Activated CD8-positive, alpha-beta T cell treated with anti-CD3 and anti-CD28 coated beads for 36 hours (primary cell): ENCODE measurements at places on chromosomes 16 and 17. TPM values are rescaled to one million over a fixed set of nuclear protein-coding genes. Genes with fewer than 3 reads are reported as not detected.

DNA sequence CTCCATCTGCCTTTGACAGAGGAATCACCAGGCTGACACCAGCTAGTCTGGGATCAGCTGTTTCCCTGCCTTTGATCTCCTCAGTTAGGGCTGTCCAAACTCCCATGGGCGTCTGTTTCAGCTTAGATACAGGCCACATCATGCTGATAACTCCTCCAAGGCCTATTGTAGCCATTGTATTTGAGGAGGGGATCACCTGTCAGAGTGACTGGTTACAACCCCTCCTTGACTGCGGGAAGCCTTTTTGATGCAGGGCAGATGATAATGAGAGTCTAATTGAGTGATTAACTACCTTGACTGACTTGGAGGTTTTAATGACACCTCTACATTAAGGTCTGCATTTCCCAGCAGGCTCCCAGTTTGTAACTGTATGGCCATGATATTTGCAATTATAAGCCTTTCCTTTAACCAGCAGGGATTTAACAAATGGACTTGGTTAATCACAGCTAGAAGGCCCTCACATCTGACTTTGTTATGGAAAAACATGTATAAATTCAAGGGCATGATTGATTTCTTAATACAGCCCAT is 863.5 kb downstream of the KCNJ2 start:
- H3K27me3 ChIP-seq, result no peaks in the 10 kb centered on the region
- peaks cover 1% of the 10 kb centered on the region for H3K36me3 ChIP-seq
- no peak overlapping the region for H3K4me3 ChIP-seq
- H3K4me1 ChIP-seq, result no peaks in the 10 kb centered on the region
- no peak for DNase-seq
- H3K27ac ChIP-seq, result no peak overlapping the region

- no peak overlapping the region for H3K27ac ChIP-seq
- H3K27me3 ChIP-seq, result no peaks in the 10 kb centered on the region
- H3K4me3 ChIP-seq, result no peak overlapping the region
- peaks cover 37% of the 10 kb centered on the region for H3K36me3 ChIP-seq
Observed at GRCh38 chr16:50332599-50332998, 36.2 kb downstream of the BRD7 start.

Gene SLC35G6
- not detected for total RNA-seq

Gene EFTUD2
- 207 TPM for total RNA-seq

GRCh38 chr16:482468-483185 is 44.9 kb upstream of the CAPN15 start:
- H3K36me3 ChIP-seq, result no peaks in the 10 kb centered on the region
- DNase-seq, result no peak
- H3K27ac ChIP-seq, result no peak overlapping the region
- H3K27me3 ChIP-seq, result no peaks in the 10 kb centered on the region
- H3K4me3 ChIP-seq, result no peak overlapping the region

DNA sequence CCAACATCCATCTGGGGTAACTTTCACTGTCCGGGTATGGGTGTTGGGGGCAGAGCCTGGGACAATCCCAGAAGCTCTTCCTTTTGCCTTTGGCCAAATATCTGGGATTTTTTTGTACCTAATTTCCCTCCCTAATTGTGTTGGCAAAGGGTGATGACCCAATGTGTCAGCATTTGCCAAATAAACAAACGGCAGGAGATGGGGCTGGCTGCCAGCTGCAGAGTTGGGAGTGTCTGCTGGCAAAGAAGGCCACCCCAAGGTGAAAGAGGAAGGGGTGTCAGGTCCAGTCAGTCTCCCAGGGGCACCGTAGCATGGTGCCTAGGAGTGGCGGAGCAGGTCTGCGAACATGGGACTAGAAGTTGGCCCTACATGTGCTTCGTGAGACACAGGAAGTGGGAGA is 73.0 kb downstream of the SLC6A2 start:
- no peaks in the 10 kb centered on the region for H3K36me3 ChIP-seq
- H3K4me1 ChIP-seq, result no peaks in the 10 kb centered on the region
- H3K27me3 ChIP-seq, result peaks cover 3% of the 10 kb centered on the region
- no peak overlapping the region for H3K4me3 ChIP-seq
- H3K27ac ChIP-seq, result no peak overlapping the region
- no peak for DNase-seq

Gene TEKT5
- 0.16 TPM for total RNA-seq

GRCh38 chr17:70871180-70871818 is 702.0 kb downstream of the KCNJ2 start:
- no peak overlapping the region for H3K27ac ChIP-seq
- no peaks in the 10 kb centered on the region for H3K4me1 ChIP-seq
- no peak overlapping the region for H3K4me3 ChIP-seq

DNA sequence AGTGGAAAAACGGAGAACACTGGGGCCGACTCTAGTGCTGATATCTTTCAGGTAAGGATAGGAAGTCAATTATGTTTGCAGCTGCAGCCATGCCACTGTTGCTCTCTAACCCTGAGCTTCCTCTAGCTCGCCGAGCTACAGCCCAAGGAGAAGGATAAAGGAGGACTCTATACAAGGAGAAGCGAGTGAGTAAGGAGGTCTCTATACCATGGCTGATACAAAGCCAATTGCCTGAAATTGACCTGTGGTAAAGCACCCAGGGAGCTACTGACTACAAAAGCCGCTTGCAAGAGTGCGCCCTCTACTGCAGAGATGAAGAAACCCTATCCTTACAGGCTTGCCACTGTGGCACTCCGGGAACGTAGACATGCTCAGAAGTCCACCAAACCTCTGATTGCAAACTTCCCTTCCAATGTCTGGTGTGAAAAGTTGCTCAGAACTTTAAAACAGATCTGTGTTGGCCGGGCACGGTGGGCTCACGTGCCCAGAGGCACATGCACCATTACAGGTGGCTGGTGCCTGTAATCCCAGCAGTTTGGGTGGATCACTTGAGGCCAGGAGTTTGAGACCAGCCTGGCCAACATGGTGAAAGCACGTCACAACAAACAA is 10.8 kb upstream of the SLC46A1 start:
- peaks cover 4% of the 10 kb centered on the region for H3K27me3 ChIP-seq
- no peak overlapping the region for H3K4me3 ChIP-seq
- DNase-seq, result peak; percentile 72
- no peaks in the 10 kb centered on the region for H3K36me3 ChIP-seq
- no peak overlapping the region for H3K27ac ChIP-seq

GRCh38 chr17:82400206-82400605 is 17.9 kb upstream of the HEXD start:
- no peaks in the 10 kb centered on the region for H3K27me3 ChIP-seq
- no peak overlapping the region for H3K4me3 ChIP-seq
- no peak for DNase-seq
- H3K4me1 ChIP-seq, result peaks cover 11% of the 10 kb centered on the region
- peaks cover 14% of the 10 kb centered on the region for H3K36me3 ChIP-seq
- H3K27ac ChIP-seq, result no peak overlapping the region

DNA sequence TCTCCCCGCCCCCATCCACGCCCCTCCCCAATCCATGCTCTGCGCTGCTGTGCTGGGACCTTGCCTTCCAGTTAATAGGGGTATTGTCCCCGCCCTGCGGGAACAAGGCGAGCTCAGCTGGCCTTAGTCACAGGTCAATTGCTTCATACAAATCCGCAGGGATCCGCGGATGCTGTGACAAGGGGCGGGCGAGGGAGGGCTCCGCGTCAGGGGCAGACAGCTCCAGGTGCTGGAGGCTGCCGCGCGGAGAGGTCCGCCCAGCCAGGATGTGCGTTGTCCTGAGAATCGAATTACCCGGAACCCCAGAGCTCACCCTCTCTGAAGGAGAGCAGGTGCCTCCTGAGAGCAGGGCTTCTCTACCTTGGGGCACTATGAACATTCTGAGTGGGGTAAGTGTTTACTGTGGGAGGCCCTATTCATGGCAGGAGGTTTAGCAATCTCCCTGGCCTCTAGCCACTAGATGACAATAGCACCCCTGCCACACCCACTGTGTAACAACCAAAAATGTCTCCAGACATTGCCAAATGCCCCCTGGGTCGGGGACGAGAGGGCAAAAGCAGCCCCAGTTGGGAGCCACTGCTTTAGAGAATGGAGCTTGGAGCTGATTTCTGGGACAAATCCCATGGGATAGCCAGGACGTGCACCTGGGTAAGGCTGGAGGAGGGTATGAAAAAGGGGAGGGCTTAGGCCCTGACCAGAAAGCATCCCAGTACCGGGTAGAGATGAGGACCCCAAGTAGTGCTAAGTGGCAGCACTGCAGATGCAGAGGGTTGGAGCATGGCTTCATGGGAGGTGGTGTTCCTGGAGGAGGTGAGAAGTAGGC is 138.2 kb downstream of the CYLD start:
- H3K4me3 ChIP-seq, result no peak overlapping the region
- peaks cover 14% of the 10 kb centered on the region for H3K27me3 ChIP-seq
- H3K4me1 ChIP-seq, result no peaks in the 10 kb centered on the region
- DNase-seq, result no peak
- H3K27ac ChIP-seq, result no peak overlapping the region

Gene SCNN1G
- not detected for total RNA-seq

Gene CCR7
- total RNA-seq, result 302 TPM

Gene KCNH6
- not detected for total RNA-seq

Gene SYCE1L
- total RNA-seq, result 4.6 TPM

Gene NCBP3
- 41.1 TPM for total RNA-seq

Gene SPIRE2
- 0.27 TPM for total RNA-seq

GRCh38 chr16:67055712-67056487 is 27.0 kb downstream of the CBFB start:
- peaks cover 43% of the 10 kb centered on the region for H3K4me1 ChIP-seq
- peak; percentile 29 for DNase-seq
- H3K4me3 ChIP-seq, result no peak overlapping the region
- H3K27ac ChIP-seq, result peak overlapping the region; percentile 70
- H3K36me3 ChIP-seq, result peaks cover 32% of the 10 kb centered on the region
- no peaks in the 10 kb centered on the region for H3K27me3 ChIP-seq

Gene COA3
- total RNA-seq, result 24.9 TPM

DNA sequence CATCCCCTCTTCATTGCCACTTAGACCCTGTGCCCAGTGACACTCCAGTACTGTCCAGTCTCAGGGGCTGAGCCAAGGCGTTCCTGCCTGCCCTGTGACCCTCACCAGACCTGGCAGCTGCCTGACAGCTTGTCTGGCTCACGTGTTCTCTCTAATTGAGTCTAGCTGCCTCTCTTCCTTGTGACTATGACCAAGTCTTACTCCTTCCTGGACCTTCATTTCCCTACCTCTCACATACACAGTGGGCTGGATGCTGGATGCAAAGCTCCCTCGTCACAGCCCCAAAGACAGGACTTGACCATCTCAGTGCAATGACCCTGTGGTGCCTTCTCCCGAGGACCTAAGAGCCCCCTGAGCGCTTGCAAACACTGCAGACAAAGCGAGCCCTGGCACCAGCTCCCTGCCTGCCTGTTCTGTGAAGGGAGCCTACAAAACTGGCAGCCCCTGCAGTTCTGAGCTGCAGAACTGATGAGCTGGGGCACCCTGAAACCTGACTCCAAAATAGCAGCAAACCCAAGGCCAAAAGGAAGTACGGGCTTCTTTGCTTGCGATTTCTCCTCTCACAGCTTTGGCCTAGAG is 1.7 kb downstream of the DEXI start:
- peaks cover 43% of the 10 kb centered on the region for H3K36me3 ChIP-seq
- H3K27me3 ChIP-seq, result no peaks in the 10 kb centered on the region
- DNase-seq, result peak; percentile 17
- peaks cover 71% of the 10 kb centered on the region for H3K4me1 ChIP-seq
